ENCODE measurements at places on chromosomes 1 and 21.
A peak's percentile ranks its signal among the peaks of the same experiment; 100 is the strongest.

GRCh38 chr1:41666981-41667631, 182.6 kb upstream of the EDN2 start:
- no peak for DNase-seq

DNA sequence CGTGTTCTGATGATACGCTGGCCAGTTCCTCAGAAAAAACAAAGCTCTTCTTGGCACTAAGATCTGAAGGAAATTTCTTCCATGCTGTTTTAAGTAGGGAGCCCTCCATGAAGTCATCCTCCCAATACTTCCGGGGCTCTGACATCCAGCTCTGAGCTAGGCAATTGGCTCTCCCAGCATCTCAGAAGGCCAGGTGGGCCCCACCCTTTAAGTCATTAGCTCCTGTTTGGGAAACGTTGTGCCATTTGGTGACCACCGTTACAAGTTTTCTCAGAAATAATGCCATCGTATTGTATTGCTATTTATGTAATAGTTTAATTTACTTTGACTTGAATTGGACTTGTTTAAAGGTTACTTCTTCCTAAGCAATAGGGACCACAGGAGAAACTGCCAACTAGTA, 130.3 kb upstream of the EDN2 start:
- DNase-seq: no peak

- no peak for DNase-seq
Measured at GRCh38 chr1:175498002-175498401, 245.4 kb downstream of the TNR start.

DNA sequence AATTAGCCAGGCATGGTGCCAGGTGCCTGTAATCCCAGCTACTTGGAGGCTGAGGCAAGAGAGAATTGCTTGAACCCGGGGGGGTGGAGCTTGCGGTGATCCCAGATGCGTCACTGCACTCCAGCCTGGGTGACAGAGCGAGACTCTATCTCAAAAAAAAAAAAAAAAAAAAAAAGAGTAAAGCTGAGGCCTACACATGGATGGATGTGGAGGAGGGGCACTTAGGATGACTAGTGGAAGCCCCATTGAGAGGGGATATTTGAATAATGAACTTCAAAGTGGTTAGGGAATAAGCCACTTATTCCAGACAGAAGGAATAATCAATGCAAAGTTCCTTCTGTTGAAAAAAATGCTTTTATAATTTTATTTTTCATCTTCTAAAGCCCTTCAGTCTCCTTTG, 51.4 kb downstream of the PTBP2 start:
- no peak for DNase-seq

- DNase-seq: peak; percentile 8
Measured at GRCh38 chr1:182051938-182052337, 9.6 kb downstream of the ZNF648 start.

DNA sequence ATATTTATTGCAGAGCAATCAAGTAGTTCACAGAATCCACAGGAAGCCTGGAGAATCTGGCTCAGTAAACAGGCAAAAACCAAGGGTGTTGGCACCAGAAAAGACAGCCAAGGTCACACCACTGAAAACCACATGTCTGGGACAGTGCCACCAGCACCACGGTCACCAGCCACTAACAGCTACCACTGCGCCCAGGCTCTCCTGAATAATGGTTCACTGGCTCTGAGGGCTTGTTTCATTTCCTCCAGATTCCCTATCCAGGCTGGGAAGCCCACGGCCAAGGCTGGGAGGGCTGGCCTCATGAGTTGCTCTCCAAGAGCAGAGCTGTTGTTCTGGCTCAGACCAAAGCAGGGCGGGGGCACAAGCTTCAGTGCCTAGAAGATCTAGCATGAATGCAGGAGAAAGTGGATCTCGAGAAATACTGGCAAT, 54.5 kb upstream of the PTGFRN start:
- DNase-seq: no peak
